ENCODE measurements at places on chromosomes 1 and 21.

GRCh38 chr1:102500758-102501157, 504.0 kb upstream of the OLFM3 start:
- no peak for DNase-seq

DNA sequence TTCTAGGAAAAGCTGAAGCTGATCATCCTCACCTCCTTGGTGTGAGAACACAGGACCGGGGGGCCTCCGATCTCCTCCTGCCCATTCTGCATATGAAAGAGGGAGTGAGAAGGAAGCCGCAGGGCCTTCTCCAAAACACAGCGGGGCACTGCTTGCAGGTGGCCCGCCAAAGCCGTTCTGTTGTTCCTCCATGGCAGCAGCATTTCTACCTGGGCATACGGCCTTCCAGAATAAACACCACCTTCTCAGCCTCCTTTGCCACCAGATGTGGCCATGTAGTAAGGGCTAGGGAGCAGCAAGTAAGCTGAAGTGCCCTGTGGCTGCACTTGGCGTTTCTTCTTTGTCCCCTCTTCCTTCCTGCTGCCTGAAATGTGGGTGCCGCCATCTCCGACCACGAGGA, 214.9 kb downstream of the TOMM20 start:
- no peak for DNase-seq

- no peak for DNase-seq
Observed at GRCh38 chr21:15160136-15160535, 95.3 kb upstream of the NRIP1 start.

DNA sequence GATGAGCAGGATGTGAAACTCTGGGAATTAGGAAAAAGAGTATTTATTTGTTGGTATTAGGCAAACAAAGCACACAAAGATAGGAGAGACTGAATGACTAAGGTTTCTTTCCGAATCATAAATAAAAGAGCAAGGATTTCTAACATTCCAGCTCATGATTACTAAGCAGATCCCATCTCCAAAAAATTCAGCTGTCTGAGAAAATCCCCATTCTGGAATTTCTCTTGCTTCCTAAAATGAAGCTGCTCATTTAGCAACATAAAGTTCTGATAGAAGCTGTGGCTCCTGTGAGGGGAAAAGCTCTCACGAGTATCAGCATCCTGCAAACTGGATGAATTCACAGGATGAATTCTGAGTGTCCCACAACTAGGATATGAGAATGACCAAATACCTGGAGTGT, 6.7 kb upstream of the SH2D5 start:
- no peak for DNase-seq

DNA sequence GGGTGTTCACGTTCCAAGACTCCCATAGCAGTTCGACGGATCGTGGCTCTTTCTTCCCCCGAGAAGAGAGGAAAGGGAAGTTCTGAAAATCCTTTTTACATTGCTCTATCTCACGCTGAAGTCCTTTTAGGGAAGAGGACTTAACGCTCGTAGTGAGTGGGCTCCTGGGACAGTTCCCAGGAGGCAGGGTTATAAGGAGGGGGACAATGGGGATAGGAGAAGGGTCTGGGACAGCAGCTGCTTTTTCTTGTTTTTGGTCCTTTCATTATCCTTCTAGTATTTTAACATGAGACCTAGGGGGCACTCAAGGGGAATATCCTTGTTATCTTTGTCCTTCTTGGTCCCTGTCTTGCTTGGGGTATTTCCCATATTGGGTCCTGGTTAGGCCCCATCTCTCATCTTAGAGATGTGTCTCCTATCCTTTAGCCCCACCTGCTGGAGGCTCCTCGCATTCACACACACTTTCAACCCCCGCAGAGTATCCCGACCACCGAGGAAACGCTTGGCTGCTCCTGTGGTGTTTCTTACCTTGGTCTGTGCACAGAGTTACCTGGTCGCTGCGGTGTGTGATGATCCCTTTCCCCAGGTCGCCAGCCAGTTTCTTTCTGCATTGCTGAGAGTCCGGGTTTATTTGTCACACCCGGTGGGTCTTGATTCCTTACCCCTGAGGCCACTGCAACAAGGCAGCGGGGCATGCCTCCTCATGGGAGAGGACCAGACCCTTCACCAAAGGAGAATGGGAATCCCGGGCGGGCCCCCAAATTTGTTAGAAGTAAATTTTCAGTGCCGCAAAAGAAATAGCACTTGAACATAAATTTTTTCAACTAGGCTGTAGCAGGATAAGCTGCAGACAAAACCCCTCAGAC, 29.7 kb downstream of the SCCPDH start:
- peak; percentile 63 for DNase-seq

DNA sequence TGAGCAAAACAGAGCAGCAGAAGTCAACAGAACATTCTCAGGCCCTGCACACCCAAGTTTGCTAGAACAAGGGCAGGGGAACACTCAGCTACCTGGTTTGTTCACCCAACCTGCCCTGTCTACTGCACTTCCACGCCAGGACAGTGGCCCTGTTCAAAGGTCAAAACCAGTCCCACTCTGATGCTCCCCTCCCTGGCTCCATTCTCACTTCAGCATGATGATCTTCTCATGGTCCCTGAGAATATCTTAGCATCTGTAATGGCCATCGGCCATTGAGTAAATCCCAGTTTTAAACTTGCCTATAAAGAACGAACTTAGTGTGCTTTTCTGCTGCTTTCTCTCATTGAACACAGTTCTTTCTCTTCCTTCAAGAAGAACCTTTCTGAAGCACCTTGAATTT, 293.6 kb downstream of the SMYD3 start:
- no peak for DNase-seq

DNA sequence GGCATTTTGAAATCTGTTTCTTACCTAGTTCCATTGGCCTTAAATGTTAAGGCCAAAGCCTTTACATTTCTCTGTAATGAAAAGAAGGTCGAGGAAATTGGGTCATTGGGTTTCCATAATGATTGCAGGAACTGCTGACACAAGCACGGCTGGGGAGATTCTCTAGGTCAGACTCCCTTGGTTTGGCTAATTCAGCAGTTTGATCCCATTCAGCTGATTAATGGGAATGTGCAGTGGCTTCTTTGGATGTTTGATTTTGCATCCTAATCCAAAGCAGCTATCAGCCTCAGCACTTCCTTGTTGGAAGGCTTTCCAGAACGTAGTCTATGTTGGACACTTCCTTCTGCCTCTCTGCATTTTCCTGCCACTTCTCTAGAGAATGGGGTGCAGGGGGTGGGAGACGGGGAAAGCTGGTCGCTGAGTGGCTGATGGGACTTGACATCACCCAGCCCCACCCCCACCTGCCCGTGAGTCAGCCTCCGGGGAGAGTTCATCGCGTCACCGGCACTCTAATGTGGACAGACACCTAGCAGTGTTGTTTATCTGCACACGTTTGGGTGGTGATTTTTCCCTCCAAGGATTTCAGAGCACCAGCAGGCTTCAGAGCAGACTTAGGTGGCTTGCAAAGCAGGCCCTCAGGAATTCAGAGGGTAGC, 5.4 kb downstream of the PSEN2 start:
- DNase-seq, result no peak

DNA sequence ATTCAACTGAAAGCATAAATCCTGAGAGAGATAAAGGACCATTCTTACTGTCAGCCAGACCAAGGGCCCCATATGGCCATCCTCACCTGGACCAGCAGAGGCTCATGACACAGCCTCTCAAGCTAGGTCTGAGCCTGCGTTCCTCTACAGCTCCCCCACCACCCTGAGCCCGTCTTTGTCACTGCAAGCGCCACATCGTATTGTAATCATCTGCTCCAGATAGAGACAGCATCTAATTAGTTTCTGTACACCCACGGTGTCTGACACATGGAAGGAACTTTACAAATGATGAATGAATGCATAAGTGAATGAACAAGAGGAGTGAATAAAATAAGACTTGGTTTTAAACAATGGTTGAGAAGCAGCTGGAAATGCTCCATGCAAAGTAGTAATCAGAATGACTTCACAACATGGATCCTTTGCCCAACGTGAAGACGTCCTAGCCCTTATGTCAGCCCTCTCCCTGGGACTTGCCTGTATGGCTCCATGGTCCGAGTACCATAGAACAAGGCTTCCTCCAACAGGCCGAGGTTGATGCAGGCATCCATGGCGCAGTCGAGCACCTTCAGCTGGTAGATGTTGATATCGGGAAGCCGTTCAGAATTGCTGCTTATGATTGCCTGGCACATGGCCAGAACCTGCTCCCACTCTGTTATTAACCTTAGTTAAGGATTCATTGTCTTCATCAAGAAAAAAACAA, 648.9 kb downstream of the SMYD3 start:
- DNase-seq, result no peak

- no peak for DNase-seq
Observed at GRCh38 chr1:220281159-220281574, 8.9 kb upstream of the RAB3GAP2 start.

DNA sequence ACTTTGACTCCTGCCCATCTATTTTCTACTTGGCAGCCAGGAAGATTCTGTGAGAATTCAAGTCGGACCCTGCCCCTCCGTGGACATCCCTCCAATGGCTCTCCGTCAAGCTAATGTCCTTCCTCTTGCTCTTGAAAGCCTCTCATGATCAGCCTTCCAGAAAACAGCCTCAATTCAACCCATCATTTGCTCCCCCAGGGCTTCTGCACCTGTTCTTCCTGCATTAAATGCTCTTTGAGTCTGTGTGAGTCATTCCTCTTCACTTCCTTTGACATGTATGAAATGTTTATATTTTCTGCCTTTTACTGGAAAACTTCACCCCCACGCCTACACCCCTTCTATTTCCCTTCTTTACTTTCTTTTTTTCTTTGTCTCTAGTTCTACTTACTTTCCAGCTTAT, 734.1 kb upstream of the ZP4 start:
- DNase-seq, result no peak

DNA sequence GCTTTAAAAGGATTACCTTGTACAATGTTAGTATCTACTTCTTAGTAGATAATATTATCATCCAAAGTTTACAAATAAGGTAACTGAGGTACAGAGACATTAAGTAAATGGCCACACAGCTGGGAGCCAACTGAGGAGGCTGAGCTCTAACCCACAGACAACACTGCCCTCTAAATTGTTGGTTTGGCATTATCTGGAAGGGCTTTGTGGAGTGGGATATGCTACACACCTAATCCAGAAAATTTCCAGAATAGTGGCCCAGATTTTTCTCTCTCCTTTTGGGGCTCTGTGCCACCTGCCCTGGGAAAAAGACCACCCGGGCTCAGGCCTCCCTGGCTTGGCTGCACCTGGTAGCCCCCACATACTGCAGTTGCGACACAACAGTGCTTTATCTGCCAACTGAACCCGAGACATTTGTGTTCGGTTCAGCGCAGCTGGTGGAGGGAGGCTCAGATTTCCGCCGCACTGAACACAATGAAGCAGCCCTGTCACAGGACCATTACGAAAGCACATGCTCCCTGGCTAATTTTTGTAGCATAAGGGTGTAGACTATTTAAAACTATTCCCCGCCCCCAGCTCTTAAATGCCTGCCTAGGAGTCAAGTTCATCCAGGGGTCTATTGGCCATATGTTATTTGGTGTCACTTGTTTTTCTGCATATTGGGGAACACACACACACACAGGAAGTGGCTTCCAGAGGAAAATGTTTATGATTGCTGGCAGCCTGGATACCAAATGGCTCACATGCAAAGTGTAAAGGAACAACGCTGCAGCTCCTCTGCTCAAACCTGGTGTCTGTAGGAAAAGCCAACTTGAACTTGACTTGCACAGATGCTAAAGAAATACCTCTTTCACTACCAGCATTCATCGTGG, 92.3 kb upstream of the ESRRG start:
- DNase-seq, result no peak

DNA sequence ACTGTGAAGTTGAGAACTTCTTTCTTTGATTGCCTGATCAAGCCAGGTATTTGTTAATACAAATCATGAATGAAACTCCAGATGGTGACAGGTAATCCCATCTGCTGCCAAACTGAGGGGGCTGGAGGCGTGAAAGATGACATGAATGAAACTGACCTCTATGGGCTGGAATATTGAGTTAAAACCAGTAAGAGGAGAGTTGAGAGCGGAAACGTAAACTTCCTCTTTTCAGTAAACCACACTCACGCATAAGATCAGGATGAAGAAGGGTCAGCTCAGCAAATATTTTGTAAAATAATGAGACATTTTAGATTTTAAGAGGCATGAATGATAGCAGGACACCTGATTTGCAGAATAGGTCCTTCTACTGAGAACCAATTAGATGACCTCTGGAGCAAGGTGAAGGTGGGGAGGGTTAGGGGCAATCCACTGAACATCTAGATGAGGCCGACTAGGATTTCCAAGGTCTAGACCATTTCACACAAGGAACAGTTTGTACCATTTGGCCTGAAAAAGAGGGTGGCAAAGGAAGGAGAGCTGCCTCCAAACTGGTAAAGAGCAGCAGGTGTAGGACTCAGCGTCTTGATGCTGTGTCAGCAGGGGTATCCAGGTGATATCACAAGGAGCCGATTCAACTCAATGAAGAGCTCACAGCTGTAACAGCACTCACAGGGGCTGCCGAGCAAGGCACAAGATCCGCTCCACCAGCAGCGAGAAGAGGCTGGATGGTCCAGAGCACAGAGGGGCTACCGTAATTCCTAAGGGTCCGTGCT, 132.6 kb downstream of the NTPCR start:
- no peak for DNase-seq

DNA sequence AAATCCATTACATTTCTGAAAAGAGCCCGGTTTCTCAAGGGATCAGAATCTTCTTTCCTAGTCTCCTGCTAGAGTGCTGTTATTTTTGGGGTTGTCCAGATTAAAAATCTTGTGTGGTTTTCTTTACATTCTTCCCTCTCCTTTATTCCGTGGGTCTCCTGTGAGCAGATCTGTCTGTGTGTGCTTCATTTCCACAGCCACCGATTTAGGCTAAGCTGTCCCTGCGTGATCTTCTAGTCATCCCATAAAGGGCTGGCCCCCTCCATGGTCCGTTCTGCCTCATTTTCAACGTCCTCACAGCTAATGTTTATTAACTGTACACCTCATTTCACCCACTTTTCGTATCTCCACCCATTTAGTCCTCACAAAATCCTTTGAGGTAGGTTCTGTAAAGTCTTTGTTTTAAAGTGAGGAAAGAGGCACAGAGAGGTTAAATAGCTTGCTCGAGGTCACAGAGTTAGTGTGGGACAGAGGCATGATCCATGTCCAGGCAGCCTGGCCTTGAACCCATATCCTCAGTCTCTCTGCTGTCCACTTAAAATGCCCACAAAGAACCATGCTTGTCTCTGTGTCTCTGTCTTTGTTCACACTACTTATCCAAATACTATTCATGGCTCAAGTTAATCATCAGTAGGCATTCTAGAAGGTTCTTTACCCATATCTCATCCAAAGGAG, 38.2 kb upstream of the KIF1B start:
- no peak for DNase-seq

DNA sequence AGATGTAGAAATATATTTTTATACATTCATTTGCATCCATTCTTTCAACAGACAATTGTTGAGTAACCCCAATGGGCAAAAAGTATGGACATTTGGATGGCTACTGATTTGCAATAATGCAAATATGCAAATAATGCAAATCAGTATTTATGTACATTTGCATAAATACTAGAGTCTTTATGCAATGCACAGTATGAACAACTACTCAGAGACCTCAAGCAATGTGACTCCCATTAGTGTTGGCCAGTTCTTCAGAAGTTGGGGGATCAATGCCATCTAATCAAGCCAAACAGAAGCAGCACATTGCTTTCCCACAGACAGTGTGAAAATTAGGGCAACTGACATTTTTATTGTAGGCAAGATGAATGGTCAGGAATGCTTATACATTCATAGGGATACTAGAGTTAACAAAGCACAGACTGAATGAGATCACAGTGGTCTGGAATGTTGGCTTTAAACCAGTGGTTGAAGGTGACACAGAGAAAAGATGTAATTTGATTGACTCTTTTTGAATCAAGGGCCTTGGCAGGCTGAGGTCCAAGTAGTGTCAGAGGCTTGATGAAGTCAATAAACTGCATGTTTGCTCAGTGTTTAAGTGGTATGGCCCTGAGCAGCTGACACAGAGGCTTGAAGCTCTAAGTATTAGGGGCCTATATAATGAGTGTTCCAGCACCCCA, 256.6 kb downstream of the CTH start:
- DNase-seq, result no peak

Data from CD4-positive, alpha-beta T cell treated with Interleukin-10 for 1 hour (primary cell).